Stimulated activated CD8-positive, alpha-beta memory T cell treated with anti-CD3 and anti-CD28 coated beads, Interleukin-2, amount 100 ng/mL, for 1 hour (primary cell): ENCODE measurements at places on chromosomes 2 and 18.

DNA sequence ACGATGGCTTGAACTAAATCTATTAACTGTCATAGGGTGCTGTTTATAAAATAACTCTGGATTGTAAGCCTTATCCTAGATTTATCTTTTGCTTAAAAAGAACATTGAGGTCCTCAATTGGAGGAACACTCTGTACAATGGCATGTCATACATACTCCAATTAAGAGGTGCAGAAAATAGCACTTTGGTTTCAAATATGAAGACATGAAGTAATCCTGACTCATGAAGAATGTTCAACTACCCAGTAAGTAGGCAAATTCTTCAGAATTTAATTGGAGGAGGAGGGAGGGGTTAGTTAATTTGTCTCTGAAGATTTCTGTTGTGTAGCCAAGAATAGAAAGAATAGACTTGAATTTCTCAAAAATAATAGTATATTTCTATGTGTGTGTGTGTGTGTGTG lies 36.1 kb downstream of the DCC start:
- no peak for DNase-seq

- DNase-seq = no peak
Measured at GRCh38 chr2:207341112-207341750, 175.5 kb upstream of the KLF7 start.

DNA sequence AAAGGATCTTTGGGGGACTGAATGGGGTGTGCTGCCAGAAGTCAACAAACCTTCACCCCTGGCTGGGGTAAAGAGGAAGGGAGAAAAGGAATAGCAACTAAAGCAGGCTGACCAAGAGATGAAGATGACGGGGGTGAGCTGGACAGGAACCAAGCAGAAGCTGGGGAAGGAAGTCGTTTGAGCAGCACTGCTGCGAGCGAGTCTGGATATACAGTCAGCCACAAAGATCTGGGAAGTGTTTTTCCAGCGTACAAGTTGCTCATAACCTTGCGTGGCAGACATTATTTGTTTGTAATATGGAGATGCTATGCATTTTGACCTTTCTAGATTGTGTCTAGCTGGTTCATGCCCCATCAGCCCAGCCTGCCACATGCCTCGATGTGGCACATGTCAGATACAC lies 71.2 kb downstream of the EIF2AK3 start:
- no peak for DNase-seq

GRCh38 chr2:8049851-8050571 lies 631.8 kb upstream of the ID2 start:
- no peak for DNase-seq

DNA sequence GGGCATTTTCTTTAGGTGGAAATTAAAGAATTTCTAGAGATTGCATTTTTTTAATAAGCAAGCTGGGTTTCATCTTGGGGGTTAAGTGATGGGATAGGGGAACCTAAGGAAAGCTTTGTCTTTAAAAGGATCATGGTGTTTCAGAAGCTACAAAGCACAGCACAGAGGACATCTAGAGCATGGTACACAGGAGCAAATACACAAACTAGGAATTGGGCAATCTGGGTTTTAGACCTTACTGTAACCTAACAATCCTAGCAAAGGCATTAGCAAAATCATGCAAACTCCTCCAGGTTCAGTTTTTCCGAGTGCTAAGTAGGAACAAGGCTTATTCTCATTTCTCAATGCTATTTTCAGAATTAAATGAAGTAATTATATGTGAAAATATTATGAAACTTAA lies 134.1 kb downstream of the CD226 start:
- DNase-seq = no peak

GRCh38 chr2:187617120-187617519 lies 62.9 kb upstream of the TFPI start:
- no peak for DNase-seq

- DNase-seq = no peak
Measured at GRCh38 chr2:241092677-241093076, 9.4 kb downstream of the MTERF4 start.

DNA sequence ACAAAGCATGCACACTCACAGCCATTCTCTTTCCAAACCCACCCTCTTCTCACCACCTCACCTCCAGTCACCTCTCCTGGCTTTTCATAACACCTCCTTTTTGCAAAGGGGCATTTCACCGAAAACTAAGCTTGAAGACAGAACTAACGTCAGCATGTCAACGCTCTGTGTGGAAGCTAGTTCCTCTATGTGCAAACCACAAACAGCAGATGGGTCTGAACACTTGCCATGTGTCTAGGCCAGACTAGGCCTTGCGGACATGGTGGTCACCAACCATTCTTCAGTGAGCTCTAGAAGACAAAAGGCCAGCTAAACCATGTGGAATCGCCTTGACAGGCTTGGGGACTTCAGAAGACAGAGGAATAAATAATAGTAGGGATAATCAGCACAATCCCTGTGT lies 148.5 kb downstream of the TXNL1 start:
- no peak for DNase-seq

GRCh38 chr2:173427887-173428668 lies 73.4 kb downstream of the CDCA7 start:
- no peak for DNase-seq

GRCh38 chr2:237588044-237588696 lies 2.4 kb downstream of the RAB17 start:
- DNase-seq = no peak

GRCh38 chr18:49921318-49921985 lies 108.1 kb upstream of the ACAA2 start:
- DNase-seq = no peak

GRCh38 chr18:70220628-70221027 lies 15.1 kb upstream of the RTTN start:
- DNase-seq = no peak

DNA sequence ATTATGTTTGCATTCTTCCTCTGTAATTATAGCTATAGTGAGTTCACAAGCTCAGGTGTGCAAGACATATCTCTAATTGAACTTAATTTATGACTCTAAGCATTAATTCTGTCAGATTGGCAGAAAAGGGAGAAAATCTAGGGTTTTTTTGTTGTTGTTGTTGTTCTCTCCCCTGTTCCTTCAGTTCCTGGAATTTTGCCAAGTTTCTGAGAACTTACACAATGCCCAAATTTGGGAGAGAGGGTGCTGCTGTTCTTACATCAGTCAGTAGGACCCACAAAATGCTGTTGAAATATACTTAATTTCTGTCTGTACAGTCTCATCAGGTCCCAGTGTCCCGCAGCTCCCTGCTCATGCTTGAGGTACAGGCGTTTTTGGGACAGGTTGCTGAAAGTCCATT lies 221.8 kb upstream of the RBMS1 start:
- no peak for DNase-seq

- no peak for DNase-seq
Measured at GRCh38 chr2:99150706-99151105, 4.0 kb downstream of the TSGA10 start.

DNA sequence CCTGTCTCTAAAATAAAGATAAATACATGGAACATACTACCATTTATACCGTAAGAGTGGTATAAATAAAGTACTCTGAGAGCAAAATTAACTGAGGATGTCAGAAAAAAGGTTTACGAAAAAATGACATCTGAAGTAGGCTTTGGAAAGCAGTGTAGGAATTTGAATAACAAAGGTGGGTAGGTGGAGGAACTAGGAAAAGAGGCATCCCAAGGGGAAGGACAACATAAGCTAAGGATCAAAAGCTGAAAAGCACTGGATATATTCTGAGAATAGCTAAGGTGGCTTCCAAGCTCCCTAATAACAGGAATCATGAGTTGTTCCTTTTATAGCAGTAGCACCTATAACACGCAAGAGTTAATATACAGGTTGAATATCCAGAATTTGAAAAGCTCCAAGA lies 91.3 kb downstream of the BAZ2B start:
- no peak for DNase-seq
